ENCODE measurements at places on chromosomes 11 and 22.
A peak's percentile ranks its signal among the peaks of the same experiment; 100 is the strongest.

- DNase-seq: no peak
Observed at GRCh38 chr11:11582011-11582701, 39.6 kb downstream of the GALNT18 start.

DNA sequence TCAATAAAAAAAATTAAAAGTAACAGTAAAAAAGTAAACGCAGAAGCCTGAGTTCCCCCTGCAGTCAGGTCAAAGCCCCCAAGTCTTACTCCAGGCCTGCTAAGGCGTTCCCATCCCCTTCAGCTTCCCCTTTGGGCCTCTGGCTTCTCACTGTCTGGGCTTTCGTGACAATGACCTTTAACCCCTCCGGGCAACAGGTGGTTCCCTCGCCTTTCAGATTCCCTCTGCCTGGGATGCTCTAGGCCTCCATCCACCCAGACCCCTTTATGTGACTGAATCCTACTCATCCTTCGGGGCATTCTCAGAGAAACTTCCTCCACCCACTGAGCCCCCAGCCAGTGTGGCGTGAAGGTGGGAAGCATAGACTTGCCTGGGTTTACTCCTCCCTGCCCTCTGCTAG lies 8.0 kb downstream of the MPST start:
- DNase-seq: no peak

GRCh38 chr11:66850235-66850587 lies 6.7 kb upstream of the LRFN4 start:
- no peak for DNase-seq

GRCh38 chr22:29388759-29389090 lies 355 bp upstream of the AP1B1 start:
- DNase-seq: no peak

GRCh38 chr11:33970984-33971466 lies 79.1 kb upstream of the LMO2 start:
- DNase-seq: peak; percentile 46

DNA sequence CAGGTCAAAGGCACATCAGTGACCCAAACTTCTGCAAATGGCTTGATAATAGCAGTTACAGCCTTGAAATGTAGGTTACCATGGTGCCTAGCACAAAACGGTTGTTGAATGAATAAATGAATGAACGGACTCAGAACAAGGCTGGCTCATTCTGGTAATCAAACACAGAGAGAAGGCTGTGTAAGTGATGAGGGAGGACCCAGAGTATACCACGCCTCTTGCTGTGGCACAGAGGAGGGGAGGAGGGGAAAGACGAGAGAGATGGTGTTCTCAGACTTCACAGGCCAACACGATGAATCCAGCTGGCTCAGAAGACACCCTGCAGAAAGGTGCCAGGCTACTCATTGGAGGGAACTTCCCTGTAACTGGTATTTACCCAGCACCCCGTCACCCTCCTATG lies 38.3 kb downstream of the PC start:
- no peak for DNase-seq

Data from GM19239 (cell line).